ENCODE measurements at places on chromosomes 3 and 15. TPM values are rescaled to one million over a fixed set of nuclear protein-coding genes. Genes with fewer than 3 reads are reported as not detected.

DNA sequence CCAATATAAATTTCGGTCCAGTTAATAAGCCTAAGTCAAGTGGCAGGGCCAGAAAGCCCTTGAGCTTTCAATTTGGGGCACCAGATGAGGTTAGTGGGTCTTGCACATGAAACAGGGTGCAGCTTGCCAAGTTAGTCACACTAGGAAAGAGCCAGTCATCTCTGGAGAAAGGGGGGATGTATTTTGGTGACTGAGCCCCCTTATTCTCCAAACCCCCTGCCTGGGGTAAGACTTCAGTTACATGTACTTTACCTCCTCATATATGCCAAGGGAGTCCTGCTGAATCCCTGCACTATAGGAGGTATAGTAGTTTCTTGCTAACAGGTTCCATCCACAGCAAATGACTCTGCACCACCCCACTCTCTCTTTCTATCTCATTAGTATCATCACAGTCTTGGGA lies 62.7 kb downstream of the TIGIT start:
- no peaks in the 10 kb centered on the region for H3K27me3 ChIP-seq
- no peak overlapping the region for H3K27ac ChIP-seq
- H3K36me3 ChIP-seq, result no peaks in the 10 kb centered on the region

GRCh38 chr3:39318301-39318700 lies 11.2 kb upstream of the CCR8 start:
- H3K4me3 ChIP-seq, result no peak overlapping the region
- DNase-seq, result no peak
- no peaks in the 10 kb centered on the region for H3K36me3 ChIP-seq
- H3K27me3 ChIP-seq, result no peaks in the 10 kb centered on the region
- peaks cover 21% of the 10 kb centered on the region for H3K4me1 ChIP-seq

GRCh38 chr3:149245738-149246451 lies 24.3 kb upstream of the CP start:
- no peaks in the 10 kb centered on the region for H3K36me3 ChIP-seq
- H3K4me1 ChIP-seq, result no peaks in the 10 kb centered on the region
- H3K27ac ChIP-seq, result no peak overlapping the region
- DNase-seq, result no peak
- no peaks in the 10 kb centered on the region for H3K27me3 ChIP-seq

DNA sequence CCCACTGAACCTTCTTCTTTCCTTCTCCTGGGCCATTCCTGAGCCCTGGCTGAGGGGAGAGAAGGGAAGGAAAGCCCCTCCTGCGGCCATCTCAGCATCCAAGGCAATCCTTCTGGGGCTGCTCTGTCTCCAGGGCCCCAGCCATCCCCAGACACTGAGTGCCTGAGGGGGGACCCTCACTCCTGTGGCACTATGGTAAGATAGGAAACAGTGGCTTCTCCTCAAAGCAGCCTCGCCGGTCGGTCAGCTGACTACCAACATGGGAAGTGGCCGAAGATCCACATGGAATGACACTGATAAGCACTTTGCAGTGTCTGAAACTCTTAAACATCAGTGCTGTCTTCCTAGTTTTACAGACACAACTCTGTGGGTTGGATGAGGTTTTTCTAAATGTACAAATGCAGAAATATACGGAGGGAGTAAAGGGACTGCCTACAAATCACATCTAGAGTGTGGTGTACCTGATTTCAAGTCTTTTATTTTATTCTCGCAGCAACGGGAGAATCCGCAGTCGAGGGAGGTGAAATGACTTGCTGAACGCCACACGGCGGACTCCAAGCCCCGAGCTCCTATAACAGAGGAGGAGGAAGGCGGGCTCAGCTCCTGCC lies 973 bp upstream of the ITPKA start:
- H3K27me3 ChIP-seq, result peaks cover 19% of the 10 kb centered on the region
- peaks cover 39% of the 10 kb centered on the region for H3K4me1 ChIP-seq
- H3K27ac ChIP-seq, result no peak overlapping the region
- H3K4me3 ChIP-seq, result peak overlapping the region; percentile 27
- H3K36me3 ChIP-seq, result no peaks in the 10 kb centered on the region

DNA sequence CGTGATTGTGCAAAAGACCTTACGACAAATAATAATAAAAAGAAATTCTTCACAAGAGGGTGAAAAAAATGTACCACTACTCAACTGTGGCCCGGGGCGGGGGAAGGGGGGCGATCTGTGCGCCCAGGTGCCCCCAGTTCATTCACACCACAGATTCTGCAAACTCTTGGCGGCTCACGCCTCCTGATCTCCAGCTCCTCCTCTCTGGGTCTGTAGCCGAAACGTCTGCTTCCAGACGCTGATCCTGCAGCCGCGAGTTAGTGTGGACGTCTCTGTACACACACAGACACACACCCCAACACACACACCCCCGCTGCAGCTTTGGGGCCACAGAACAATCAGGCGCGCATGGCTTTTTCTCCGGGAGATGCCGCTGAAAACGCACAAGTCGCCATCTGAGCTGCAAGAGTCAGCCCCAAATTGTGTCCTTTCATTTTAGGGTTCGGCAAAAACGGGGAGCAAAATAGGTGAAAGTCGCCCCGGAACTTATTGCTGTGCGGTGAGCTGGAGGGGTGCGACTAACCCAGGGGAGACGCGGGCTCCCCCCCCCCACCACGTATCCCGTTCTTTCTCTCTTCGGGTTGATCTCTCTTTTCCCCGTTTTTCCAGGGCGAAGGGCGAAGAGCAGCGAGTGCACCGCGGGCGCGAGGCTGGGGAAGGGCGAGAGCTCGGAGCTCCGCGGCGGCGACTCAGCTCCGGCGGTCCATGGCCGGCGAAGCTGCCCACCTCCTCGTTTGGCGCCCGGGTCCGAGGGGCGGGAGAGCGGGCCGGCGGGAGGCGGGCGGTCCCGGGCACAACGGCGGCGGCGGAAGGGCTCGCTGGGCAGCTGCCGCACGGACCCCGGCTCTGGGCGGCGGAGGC lies 505 bp upstream of the WNT5A start:
- no peak for DNase-seq
- no peaks in the 10 kb centered on the region for H3K4me1 ChIP-seq
- no peak overlapping the region for H3K4me3 ChIP-seq
- H3K27me3 ChIP-seq, result peaks cover 20% of the 10 kb centered on the region

DNA sequence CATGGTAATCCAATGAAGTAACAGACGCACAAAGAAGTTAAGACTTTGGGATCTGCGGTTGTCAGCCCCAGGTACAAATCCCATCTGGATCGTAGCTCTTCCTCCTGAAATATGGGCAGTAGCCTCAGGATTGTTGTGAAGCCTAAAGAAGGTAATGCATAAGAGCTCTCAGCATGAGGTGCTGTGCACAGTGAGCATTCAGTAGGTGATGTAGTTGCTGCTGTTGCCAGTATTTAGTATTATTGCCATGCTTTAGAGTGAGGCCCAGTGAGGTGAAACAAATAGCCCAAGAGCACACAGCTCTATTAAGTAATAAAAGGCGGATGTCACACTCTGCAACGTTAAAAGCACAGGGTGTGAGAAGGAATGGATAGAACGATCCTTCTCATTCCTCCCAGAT lies 225.7 kb downstream of the GABRG3 start:
- H3K27me3 ChIP-seq, result no peaks in the 10 kb centered on the region
- H3K4me1 ChIP-seq, result no peaks in the 10 kb centered on the region
- H3K27ac ChIP-seq, result no peak overlapping the region
- no peaks in the 10 kb centered on the region for H3K36me3 ChIP-seq

DNA sequence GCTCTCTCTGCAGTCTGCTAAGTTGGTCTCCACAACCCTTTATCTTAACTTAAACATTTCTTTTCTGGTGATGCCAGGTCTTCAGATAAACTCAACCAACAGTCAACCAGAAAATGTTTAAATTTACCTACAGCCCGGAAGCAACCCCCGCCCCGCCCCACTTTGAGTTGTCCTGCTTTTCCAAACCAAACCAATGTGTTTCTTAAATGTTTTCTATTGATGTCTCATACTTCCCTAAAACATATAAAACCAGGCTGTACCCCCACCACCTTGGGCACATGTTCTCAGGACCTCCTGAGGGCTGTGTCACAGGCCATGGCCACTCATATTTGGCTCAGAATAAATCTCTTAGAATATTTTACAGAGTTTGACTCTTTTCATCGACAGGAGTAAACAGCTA lies 13.2 kb upstream of the GPR160 start:
- H3K27ac ChIP-seq, result no peak overlapping the region
- H3K36me3 ChIP-seq, result no peaks in the 10 kb centered on the region
- no peaks in the 10 kb centered on the region for H3K27me3 ChIP-seq
- no peak for DNase-seq

DNA sequence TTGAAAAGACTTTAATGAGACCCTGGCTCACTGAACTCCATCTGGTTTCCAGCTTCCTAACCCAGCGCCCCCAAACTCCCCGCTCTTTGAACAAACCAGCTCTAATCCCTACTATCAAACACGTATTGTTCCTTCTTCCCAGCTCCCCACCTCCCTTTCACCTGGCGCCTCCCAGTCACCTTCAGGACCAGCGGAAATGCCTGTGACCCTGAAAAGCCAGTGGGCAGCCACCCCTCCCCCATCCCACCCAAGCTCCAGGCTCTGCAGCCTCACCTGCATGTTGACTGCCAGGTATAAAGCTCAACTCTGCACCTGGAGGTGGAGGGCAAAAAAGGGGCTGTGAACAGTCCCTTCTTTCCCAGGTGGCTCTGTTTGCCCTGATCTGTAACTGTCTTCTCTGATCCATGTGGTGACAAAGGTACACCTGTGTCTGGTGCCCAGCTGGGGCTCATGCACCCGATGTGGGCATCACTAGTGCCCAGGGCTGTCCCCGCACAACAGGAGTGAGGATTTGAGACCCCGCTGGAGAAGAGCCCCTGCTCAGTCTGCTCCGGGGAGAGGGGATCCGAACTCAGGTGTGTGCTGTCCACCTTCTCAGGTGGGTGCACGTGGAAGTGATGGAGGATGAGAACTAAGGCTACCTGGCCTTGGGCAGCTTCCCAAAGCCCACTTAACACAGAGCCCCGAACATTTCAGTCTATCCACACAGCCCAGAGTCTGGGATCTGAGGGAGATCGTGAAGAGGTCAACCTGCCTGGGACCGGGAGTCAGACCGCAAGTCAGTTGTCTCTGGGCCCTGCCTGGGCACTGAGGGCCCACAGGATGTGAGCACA lies 128.9 kb downstream of the NSMCE3 start:
- peaks cover 6% of the 10 kb centered on the region for H3K27me3 ChIP-seq
- no peak overlapping the region for H3K4me3 ChIP-seq
- H3K27ac ChIP-seq, result no peak overlapping the region
- H3K4me1 ChIP-seq, result peaks cover 8% of the 10 kb centered on the region

- H3K36me3 ChIP-seq, result no peaks in the 10 kb centered on the region
- H3K27me3 ChIP-seq, result no peaks in the 10 kb centered on the region
- no peak for DNase-seq
These were observed 406.8 kb downstream of the MCTP2 start for GRCh38 chr15:94638183-94638582.

- H3K27ac ChIP-seq, result no peak overlapping the region
- no peak for DNase-seq
- H3K4me1 ChIP-seq, result no peaks in the 10 kb centered on the region
- H3K4me3 ChIP-seq, result no peak overlapping the region
- no peaks in the 10 kb centered on the region for H3K27me3 ChIP-seq
- no peaks in the 10 kb centered on the region for H3K36me3 ChIP-seq
These were observed 596.9 kb downstream of the ZBBX start for GRCh38 chr3:166783206-166783605.

DNA sequence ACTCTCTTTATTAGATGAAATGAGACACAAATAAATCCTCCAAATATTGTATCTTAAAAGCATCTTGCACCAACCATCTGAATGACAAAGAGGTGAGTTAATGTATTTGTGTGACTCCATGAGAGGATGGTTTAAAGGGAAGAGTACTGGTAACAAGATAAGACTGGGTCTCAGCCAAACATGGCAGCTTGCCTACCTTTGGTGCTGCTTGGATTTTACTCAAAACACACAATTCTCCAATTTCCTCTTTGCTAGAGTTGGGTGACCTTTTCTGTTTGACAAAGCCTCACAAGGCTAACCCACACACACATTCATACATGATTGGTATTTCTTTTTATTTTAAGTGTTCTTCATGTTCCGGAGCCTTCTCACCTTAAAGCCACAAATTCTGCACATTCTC lies 506.4 kb downstream of the FGF12 start:
- no peak overlapping the region for H3K4me3 ChIP-seq
- H3K27me3 ChIP-seq, result no peaks in the 10 kb centered on the region
- H3K27ac ChIP-seq, result no peak overlapping the region

GRCh38 chr3:172669021-172669420 lies 41.8 kb downstream of the NCEH1 start:
- H3K4me1 ChIP-seq, result peaks cover 17% of the 10 kb centered on the region
- DNase-seq, result no peak
- no peak overlapping the region for H3K27ac ChIP-seq
- H3K27me3 ChIP-seq, result no peaks in the 10 kb centered on the region
- H3K36me3 ChIP-seq, result no peaks in the 10 kb centered on the region
- no peak overlapping the region for H3K4me3 ChIP-seq

GRCh38 chr3:14096742-14097141 lies 27.9 kb downstream of the CHCHD4 start:
- no peaks in the 10 kb centered on the region for H3K27me3 ChIP-seq
- no peaks in the 10 kb centered on the region for H3K36me3 ChIP-seq
- no peaks in the 10 kb centered on the region for H3K4me1 ChIP-seq
- no peak for DNase-seq

- DNase-seq, result no peak
- no peak overlapping the region for H3K4me3 ChIP-seq
- no peaks in the 10 kb centered on the region for H3K36me3 ChIP-seq
- no peak overlapping the region for H3K27ac ChIP-seq
These were observed 266.4 kb downstream of the GABRG3 start for GRCh38 chr15:27237319-27237939.

- H3K36me3 ChIP-seq, result no peaks in the 10 kb centered on the region
- H3K4me3 ChIP-seq, result no peak overlapping the region
- H3K27me3 ChIP-seq, result no peaks in the 10 kb centered on the region
- DNase-seq, result no peak
- H3K27ac ChIP-seq, result no peak overlapping the region
- no peaks in the 10 kb centered on the region for H3K4me1 ChIP-seq
These were observed 48.7 kb upstream of the GADL1 start for GRCh38 chr3:30943206-30943605.

- no peaks in the 10 kb centered on the region for H3K27me3 ChIP-seq
- no peak overlapping the region for H3K27ac ChIP-seq
- DNase-seq, result no peak
- no peak overlapping the region for H3K4me3 ChIP-seq
- no peaks in the 10 kb centered on the region for H3K4me1 ChIP-seq
These were observed 244.2 kb upstream of the SLITRK3 start for GRCh38 chr3:165440380-165440779.

- H3K27me3 ChIP-seq, result no peaks in the 10 kb centered on the region
- H3K27ac ChIP-seq, result no peak overlapping the region
- no peak overlapping the region for H3K4me3 ChIP-seq
- H3K36me3 ChIP-seq, result peaks cover 91% of the 10 kb centered on the region
- H3K4me1 ChIP-seq, result peaks cover 10% of the 10 kb centered on the region
These were observed 51.8 kb downstream of the CHD2 start for GRCh38 chr15:92951800-92952457.

The SNAPC5 gene
- total RNA-seq, result 36.6 TPM

The TTLL13 gene
- 1.1 TPM for total RNA-seq

The CSPG4 gene
- not detected for total RNA-seq

The CIDEC gene
- total RNA-seq, result not detected

The CD96 gene
- 215 TPM for total RNA-seq

The GMNC gene
- total RNA-seq, result not detected

The ACKR4 gene
- total RNA-seq, result not detected

The ADAMTSL3 gene
- not detected for total RNA-seq
